ENCODE measurements at places on chromosomes 2 and 18.
A peak's percentile ranks its signal among the peaks of the same experiment; 100 is the strongest.

DNA sequence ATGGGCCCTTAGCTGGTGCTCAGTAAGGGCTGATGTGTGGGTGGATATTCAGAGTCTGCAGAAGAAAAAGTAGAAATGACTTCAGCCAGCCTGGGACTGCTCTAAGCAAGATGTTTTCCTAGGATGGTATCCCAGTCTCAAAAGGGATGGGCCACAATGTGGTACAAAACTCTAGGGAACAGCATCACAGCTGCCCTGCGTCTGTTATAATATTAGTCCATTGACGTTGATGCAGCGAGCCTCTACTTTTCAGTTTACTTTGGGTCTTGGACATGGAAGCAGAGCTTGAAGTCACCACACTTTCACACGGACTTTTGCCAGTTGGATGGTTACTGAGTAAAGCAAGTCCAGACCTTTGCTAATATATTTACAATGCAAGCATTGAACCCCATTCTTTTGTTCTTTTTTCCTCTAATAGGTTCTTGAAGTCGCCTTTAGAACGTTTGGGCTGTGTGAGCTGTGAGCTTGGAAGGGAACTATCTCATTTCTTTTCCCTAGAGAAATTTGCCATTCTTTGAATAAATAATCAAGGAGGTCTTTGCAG, 105.7 kb downstream of the RDH14 start:
- no peak for DNase-seq

DNA sequence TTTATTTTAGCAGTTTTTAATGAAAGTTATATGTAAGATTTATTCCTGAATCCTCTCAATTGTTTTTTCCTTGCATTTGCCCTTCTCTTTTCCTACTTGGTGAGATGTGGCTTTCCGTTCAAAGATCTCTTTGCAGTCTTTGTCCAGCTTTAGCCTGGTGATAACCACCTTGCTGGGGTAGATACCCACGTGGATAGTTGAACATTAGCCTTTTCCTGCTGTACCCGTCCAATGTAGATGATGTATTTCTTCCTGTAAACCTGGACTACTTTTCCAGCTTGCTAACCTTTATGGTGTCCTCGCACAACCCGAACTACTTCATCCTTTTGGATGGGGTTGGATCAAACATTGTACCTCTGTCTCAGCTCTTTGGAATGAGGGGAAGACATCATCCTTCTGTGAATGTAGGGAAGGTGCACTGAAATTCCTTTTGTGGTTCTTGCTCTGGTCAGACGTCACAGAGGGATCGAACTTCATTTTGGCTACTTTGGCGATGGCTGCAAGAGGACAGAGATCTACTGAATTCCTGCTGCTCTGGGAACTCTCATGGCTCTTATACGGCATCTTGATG, 293.2 kb upstream of the EPAS1 start:
- no peak for DNase-seq

DNA sequence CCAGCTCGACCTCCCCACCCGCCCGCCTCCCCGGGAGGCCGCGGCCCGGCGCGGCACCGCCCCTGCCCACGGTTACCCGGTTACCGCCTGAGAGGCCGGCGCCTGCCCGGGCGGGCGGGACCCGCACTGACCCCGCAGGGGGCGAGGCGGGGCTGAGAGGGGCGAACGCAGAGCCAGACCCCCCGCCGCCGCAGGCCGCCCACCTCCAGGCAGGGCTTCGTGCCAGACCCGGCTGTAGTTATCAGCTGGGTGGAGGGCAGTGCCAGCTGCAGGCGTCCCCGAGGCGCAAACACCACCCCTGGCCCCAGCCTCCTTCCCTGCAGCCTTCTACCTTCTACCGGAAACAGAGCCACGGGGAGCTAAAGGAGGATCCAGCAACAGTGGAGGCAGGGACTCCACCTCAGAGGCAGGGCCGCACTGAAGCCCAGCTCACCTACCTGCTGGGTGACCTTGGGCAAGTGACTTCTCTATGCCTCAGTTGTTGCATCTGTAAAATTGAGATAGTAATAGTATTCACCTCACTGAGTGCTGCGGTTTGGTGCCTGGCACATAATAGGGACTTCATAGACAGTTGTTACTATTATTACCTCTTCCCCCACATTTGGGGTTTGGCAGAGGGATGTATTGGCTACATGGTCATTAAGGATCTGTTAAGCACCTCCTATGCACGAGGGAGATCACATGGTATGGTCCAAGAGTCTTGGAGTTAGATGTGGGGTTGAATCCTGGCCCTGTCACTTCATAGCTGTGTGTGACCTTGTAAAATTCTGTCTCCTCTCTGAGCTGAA, 231.6 kb upstream of the SMAD2 start:
- DNase-seq = no peak

GRCh38 chr2:129868151-129868550, 111.3 kb upstream of the RAB6C start:
- no peak for DNase-seq

- no peak for DNase-seq
These were observed 112.5 kb downstream of the NCK2 start for GRCh38 chr2:105857076-105857740.

DNA sequence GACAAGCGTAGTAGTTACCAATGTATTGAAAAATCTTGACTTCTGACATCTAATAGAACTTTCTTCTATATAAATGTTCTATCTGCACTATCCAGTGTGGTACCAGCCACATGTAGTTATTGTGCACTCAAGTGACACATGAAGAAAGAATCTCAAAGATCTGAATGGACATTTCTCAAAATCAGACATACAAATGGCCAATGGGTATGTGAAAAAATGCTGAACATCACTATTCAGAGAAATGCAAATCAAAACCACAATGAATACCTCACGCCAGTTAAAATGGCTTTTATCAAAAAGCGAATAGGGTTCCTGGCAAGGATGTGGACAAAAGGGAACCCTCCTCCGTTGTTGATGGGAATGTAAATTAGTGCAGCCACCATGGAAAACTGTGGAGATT, 37.5 kb upstream of the SMCHD1 start:
- no peak for DNase-seq

DNA sequence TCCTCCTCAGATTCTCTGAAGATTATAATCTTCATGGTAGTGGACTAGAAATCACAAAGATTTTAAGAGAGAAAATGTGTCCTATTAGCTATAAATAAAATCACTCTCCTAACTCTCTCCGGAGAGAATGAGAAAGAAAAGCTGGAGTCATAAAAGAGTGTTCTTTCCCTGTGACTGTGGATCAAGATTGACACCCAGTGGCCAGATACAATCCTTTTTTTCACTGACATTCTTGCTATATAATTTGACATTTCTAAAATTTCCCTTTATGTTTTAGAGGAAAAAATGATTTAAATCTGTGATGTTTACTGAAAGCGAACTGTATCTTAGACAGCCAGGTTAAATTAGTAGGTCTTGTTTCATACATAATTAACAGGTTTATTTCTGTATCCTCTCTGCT, 35.4 kb upstream of the LRP2 start:
- DNase-seq = no peak

DNA sequence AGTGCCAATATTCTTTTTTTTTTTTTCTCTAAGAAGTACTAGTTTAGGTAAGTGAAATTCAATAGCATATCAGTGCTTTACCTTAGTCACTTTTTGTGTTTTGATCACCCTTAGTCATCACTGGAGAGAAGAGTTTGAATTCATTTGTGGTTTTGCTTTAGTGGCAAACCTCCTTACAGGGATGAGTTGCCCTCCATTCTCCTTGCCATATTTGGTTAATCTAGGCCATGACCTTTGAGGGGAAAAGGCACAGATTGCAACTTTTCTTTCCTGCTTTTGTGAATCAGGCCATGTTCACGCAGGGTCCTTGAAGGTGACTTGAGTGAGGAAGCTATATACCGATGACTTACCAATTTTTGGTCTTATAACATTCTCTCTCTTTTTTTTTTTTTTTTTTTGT, 34.4 kb downstream of the PLEKHA3 start:
- DNase-seq = no peak

- no peak for DNase-seq
These were observed 288.2 kb downstream of the CTNNA2 start for GRCh38 chr2:79801082-79801481.

- DNase-seq = no peak
These were observed 51.2 kb downstream of the MTERF4 start for GRCh38 chr2:241050624-241051577.

- DNase-seq = no peak
These were observed 15.0 kb upstream of the ACTR2 start for GRCh38 chr2:65212619-65213018.

DNA sequence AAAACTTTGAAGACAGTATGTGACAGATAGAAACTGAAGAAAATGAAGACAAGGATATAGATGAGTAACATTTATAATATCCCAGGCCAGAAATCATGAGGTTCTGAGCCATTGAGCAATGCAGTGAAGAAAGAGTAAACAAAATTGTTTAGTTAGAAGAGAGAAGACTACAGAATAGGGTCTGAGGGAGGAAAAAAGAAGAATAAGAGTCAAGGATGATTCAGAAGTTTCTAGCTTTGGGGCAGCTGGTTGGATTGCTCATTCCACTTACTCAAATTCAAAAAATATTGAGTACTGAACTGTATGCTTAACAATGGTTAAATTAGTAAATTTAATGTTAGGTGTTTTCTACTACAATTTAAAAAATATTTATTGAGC, 155.0 kb upstream of the OTX1 start:
- DNase-seq = no peak

DNA sequence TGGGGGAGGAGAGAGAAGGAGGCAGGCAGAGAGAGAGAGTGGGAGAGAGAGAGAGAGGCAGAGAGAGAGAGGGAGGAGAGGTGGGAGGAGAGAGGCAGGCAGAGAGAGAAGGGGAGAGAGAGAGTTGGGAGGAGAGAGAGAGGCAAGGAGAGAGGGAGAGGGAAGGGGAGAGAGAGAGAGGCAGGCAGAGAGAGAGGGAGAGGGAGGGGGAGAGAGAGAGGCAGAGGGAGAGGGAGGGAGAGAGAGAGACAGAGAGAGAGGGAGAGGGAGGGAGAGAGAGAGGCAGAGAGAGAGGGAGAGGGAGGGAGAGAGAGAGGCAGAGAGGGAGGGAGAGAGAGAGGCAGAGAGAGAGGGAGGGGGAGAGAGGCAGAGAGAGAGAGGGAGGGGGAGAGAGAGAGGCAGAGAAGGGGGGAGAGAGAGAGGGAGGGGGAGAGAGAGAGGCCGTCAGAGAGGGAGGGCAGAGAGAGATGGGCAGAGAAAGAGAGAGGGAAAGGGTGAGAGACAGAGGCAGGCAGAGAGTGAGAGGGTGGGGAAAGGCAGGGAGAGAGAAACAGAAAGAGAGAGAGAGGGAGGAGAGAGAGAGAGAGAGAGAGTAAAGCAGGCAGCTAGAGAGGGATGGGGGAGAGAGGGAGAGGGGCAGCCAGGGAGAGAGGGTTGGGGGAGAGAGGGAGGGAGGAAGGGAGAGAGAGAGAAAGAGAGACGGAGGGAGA, 122.2 kb upstream of the PXDN start:
- no peak for DNase-seq

- DNase-seq = no peak
These were observed 5.2 kb downstream of the PRLH start for GRCh38 chr2:237571551-237571950.

DNA sequence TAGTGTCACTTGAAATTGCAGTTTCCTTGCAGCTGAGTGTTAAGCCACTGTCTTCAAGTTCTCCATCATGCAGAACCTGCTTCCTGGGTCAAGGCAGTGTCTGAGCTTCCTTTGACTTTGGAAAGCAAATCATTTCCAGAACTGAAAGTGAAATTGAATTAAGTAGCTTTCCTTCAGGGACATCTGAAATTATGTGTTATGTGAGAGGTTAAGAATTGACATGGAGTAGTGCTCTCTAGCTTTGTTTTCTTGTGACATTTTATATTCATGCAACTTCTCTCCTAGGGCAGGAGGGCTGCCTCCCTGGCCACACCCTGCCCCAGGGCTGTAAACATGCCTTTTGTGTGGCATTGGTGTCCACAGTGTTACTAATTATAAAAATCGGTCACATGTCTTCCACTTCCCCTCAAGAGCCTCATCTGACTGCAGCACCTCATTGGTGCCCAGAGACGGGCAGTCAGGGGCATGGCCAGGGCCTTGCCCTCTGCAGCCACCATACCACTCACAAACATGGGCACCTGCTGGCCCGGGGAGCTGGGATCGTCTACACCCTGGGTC, 14.4 kb downstream of the RAB12 start:
- no peak for DNase-seq

DNA sequence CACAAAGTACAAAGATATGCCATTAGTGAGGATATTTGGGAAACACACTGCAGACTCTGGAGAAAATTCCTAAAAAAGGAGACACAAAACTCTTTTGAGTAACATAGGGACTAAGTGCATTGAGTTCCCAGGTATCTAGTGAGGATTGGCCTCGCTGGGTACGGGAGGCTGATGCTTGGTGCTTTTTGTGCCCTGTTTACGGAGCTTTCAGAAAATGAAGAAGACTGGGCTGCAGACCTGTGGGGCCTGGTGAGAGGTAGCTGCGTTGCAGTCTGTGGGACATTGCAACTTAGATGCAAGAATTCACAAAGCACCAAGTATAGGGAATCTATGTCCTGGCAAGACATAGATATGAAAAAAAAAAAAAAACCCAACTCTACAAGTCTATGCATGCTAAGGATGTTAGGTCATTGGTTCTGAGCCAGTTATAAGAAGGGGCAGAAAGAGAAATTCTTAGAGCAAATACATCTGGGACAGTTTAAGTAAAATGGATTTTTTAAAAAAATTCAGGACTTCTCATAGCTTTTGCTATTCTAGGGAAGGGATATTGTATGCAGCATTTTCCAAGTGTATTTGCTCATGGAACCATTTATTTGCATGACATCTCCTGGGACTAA, 156.0 kb downstream of the SLC4A3 start:
- peak; percentile 76 for DNase-seq

DNA sequence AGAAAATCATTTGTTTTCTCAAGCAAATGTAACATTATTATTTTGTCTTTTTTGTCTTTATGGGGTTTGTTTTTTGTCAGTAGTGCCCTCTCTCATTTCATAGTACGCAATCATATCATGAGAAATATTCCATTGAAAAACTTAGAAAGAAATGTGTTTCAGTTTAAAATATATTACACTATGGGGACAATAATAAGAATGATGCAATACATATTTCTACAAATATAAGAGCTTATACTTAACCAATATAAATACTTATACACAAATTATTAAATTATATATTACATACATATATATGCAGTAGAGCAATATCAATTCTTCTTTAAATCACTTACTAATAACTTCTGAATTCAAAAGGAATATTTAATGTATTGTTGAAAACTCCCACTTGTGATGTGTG, 13.7 kb downstream of the LRRTM4 start:
- no peak for DNase-seq

DNA sequence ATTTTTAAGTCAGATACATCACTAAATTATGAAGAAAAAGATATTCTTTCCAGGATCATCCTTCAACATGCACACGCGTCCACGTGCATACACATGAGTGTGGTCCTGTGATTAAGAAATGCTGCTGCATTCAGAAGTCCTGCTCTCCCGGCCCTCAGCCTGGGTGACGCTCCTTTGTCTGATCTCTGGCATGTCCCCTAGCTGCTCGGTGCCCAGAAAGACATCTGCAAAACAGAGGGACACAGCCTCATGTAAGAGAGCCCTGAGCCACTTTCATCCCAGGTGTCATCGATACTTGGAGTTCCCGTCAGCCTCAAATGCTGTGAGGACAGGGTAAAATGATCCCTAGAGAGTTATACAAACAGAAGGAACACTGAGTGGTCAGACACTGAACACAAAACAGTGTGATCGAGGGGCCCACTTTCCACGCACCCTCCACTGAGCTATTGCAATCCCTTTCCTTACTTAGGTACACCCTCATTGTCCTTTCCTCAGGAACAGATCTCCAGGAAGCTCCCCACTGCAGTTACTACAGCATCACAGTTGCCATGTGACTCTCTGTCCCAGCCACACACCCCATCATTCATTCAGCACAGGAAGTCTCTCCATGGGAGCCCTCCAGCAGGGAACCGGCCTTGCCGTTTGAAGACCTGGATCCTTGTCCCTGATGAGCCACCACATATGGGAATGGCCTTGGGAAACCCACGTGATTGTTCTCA, 32.1 kb downstream of the CRACDL start:
- no peak for DNase-seq

Data from muscle of arm (tissue), 14 donors.